ENCODE measurements at places on chromosomes 5 and 9.

GRCh38 chr5:91264311-91265051, 118.6 kb downstream of the ARRDC3 start:
- DNase-seq, result no peak

DNA sequence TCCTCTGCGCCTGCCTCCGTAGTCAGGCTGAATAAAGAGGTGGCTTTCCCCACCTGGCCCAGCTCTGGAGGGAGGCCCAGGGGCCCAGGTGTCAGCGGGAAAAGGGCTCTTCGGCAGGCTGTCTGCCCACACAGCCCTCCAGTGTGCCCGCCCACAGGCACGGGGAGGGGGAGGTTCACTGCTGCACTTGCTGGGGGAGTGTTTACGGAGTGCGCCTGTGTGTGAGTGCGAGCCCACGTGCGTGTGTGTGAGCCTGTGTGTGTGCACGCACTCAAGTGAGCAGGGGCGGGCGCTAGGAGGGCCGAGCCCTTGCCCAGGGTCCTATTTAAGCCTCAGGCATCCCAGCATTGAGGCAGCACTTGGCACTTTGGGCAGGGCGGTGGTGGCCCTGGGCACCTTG, 10.9 kb downstream of the DNLZ start:
- DNase-seq, result no peak

GRCh38 chr9:113909421-113909820, 33.3 kb downstream of the ZNF618 start:
- DNase-seq, result no peak

DNA sequence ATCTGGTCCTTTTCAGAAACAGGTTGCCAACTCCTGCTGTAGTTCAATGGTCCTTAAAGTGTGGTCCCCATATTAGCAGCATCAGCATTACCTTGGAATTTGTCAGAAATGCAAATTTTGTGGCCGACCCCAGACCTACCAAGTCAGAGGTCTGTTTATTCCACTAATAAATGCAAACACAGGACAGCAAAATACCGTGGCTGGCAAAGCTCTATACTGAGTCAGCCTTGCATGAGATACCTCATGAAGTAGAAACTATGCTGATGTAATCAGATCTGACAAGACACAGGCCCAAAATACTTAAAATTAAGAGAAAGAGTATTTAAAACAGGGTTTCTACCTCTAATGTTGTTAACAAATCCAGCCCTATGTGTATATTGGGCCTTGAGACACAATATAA, 3.0 kb downstream of the GOLM1 start:
- DNase-seq, result no peak

GRCh38 chr9:120386390-120387131, 193.4 kb downstream of the CDK5RAP2 start:
- no peak for DNase-seq

- DNase-seq, result no peak
Observed at GRCh38 chr5:31846934-31847333, 208.0 kb downstream of the PDZD2 start.

GRCh38 chr9:133347515-133347984, 381 bp downstream of the MED22 start:
- DNase-seq, result no peak

GRCh38 chr9:83981126-83981871, 694 bp downstream of the RMI1 start:
- DNase-seq, result peak; percentile 44

- no peak for DNase-seq
Observed at GRCh38 chr9:18459962-18460584, 13.9 kb upstream of the ADAMTSL1 start.

- no peak for DNase-seq
Observed at GRCh38 chr9:38083858-38084555, 15.0 kb upstream of the SHB start.

GRCh38 chr9:108801949-108802348, 53.8 kb downstream of the ACTL7B start:
- DNase-seq, result no peak

- no peak for DNase-seq
Observed at GRCh38 chr9:114137831-114138230, 17.5 kb upstream of the COL27A1 start.

GRCh38 chr9:107707915-107708441, 218.4 kb upstream of the KLF4 start:
- no peak for DNase-seq

All from activated CD4-positive, alpha-beta T cell treated with anti-CD3 and anti-CD28 coated beads, Interleukin-2, Interleukin-4, amounts not matched to agents 100 ng/mL and 50 ng/mL, durations not matched to agents 16 hours and 8 hours (primary cell).